Activated naive CD8-positive, alpha-beta T cell treated with anti-CD3 and anti-CD28 coated beads, Interleukin-2, amount 10 ng/mL, durations not matched to agents 7 days and 5 days (primary cell): ENCODE measurements at places on chromosomes 1 and 21. TPM values are rescaled to one million over a fixed set of nuclear protein-coding genes. Genes with fewer than 3 reads are reported as not detected.

Gene ITGB2
- total RNA-seq, result 452 TPM

DNA sequence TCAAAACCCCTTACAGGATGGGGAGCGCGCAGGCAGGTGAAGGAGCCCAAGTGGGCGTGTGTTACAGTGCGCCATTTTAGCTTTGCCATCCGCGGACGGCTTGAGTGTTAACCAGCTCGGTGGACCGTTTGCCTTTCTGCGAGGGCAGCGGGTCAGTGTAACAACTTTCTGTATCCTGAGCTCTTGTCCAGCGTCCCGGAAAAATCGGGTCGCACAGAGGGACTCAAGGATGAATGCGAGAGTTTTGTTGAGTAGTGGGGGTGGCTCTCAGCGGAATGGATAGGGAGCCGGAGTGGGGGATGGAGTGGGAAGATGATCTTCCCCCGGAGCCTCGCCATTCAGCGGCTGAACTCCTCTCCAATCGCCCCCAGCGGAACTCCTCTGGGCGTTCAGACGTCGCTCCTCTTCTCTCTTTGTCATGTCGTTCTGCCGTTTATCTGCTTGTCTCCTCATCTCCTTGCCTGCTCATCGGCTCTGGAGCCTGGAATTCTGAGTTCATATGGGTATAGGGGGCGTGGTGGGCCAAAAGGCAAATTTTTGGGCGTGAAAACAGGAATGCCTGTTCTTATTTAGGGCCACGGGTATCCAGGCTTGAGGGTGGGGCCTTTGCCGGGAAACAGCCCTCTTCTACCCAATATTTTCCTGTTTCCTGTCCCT is 295.4 kb downstream of the CTH start:
- no peak overlapping the region for H3K27ac ChIP-seq
- peaks cover 19% of the 10 kb centered on the region for H3K27me3 ChIP-seq
- no peak overlapping the region for H3K4me3 ChIP-seq
- no peaks in the 10 kb centered on the region for H3K36me3 ChIP-seq
- no peaks in the 10 kb centered on the region for H3K4me1 ChIP-seq

Gene P3H1
- 44.1 TPM for total RNA-seq

Gene S100A12
- not detected for total RNA-seq

Gene FLG2
- not detected for total RNA-seq

- H3K36me3 ChIP-seq, result no peaks in the 10 kb centered on the region
- H3K4me1 ChIP-seq, result no peaks in the 10 kb centered on the region
- peaks cover 5% of the 10 kb centered on the region for H3K27me3 ChIP-seq
- H3K4me3 ChIP-seq, result no peak overlapping the region
Observed at GRCh38 chr1:96580920-96581319, 140.7 kb upstream of the PTBP2 start.

Gene PHACTR4
- 29.7 TPM for total RNA-seq

Gene SPRR1B
- total RNA-seq, result not detected

DNA sequence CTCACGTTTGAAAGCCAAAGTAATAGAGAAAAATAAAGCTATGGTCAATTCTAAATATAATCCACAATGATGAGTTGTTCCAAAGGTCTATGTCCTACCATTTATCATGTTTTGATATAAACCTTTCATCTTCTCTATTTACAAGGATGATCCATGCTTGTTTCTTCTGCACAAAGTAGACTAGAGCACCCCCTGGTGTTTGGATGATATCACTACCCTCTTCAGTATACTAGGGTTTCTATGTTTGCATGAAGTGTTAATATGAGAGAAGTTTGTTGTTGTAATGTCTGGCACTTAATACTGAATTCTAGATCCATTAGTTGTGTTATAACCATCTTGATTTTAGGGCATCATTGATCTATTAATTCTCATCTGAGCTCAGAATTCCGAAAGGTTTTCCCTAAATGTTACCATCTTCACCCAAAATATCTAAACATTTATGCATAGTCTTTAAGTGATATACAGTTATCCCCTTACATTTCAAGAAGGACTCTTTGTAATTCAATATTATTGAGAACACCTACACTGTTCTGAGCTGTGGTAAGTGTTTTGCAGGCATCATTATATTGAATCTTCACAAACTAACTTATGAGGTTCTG is 21.1 kb downstream of the CLDN8 start:
- H3K4me3 ChIP-seq, result no peak overlapping the region
- no peak for DNase-seq
- H3K36me3 ChIP-seq, result no peaks in the 10 kb centered on the region
- H3K27ac ChIP-seq, result no peak overlapping the region
- H3K4me1 ChIP-seq, result no peaks in the 10 kb centered on the region

- no peak overlapping the region for H3K4me3 ChIP-seq
- DNase-seq, result no peak
- no peaks in the 10 kb centered on the region for H3K27me3 ChIP-seq
- H3K36me3 ChIP-seq, result peaks cover 29% of the 10 kb centered on the region
Observed at GRCh38 chr1:43383449-43383848, 6.2 kb downstream of the MED8 start.
